D721Med (cell line): ENCODE measurements at places on chromosomes 11 and 22.

- DNase-seq = no peak
These were observed 1.1 kb downstream of the FXYD2 start for GRCh38 chr11:117823294-117823945.

DNA sequence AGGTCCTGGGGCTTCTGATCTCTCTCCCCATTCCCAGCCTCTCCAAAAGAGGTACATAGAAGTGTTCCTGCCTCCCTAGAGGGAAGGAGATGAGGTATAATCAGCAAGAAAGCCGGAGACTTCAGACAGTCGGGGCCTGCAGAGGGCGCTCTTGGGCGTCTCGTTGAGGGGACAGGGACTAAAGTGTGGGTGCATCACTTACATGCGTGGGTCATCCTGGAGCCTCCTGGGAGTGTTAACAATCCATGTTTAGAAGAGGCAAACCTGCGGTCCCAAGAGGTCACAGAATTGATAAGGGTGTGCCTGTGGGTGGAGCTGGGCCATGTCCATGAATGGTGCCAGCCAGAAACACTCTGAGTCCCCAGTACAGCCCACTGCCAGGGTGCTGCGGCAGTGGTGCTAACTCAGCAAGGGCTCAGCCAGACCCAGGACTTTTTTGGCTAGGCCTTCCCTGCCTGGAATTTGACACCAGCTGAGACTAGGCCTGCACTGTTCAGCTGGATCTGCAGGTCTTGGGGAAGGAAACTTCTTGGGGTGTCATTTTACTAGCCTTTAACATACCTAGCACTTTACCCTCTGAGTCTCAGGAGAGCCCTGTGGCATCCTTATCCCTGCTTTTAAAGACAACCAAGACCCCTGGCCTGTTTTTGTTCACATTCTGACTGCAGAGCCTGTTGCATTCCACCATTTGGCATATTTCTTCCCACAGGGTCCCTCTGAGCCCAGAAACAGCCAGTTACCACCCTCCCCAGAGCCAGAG, 5.5 kb downstream of the YDJC start:
- no peak for DNase-seq

GRCh38 chr11:9609002-9609759, 35.7 kb downstream of the WEE1 start:
- DNase-seq = no peak

- no peak for DNase-seq
These were observed 176.0 kb downstream of the ARHGAP42 start for GRCh38 chr11:100863080-100863581.

GRCh38 chr22:23402275-23403151, 177.6 kb downstream of the IGLL1 start:
- DNase-seq = no peak
